ENCODE measurements at places on chromosomes 4 and X.
A peak's percentile ranks its signal among the peaks of the same experiment; 100 is the strongest.

DNA sequence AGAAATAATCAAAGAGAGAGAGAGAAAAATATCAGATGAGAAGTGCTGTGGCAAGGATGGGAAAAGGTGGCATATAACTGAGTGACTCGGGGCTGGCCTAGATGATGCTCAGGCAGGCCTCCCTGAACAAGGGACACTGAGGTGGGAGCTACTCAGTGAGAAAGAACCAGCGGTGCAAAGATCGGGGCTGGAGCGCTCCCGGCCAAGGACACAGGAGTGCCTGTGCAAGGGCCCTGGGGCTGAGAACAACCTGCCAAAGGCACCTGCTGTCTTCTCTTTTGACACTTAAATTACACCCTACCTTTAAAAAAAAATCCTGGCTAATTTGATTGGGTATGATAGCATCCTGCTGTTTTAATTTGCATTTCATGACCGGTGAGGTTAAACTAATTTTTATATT lies 77.7 kb upstream of the C4orf50 start:
- DNase-seq, result no peak

- DNase-seq, result peak; percentile 38
Observed at GRCh38 chr4:77120886-77121508, 36.0 kb upstream of the CCNG2 start.

DNA sequence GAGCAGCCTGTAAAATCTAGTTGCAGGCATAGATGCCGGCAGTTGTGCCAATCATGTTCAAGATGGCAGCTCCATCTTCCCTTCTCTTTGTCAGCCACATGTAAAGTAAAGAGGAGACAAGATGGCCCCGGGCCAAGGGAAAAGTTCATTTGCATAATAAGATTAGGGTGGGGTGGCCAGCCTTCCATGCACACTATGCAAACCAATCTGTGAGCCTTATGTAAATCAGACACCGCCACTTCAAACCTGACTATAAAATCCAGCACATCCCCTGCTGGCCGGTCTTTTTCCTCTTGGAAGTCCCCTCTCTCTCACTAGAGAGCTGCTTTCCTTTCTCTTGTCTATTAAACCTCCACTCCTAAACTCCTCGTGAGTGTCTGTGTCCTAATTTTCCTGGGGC lies 78.9 kb upstream of the CBR4 start:
- DNase-seq, result no peak

DNA sequence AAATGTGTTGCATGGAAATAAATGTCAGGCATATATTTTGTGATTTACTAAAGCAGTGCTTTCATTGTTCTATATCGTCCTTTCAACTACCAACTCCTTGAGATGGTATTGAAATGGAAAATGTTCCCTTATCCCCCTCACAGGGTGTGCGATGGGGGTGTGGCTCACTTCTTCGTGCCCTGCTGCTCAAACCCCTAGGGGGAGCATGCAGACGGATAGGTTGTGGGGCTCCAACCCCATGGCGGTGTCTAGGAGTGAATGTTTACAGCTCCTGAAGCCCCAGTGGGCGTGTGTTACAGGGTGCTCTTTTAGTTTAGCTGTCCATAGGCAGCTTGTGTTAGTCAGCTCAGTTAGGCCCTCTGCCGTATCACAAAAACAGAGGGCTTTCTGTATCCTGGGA lies 287.7 kb upstream of the EMCN start:
- no peak for DNase-seq

GRCh38 chr4:184450743-184451535 lies 23.4 kb downstream of the IRF2 start:
- no peak for DNase-seq

GRCh38 chrX:20913760-20914159 lies 460.5 kb upstream of the CNKSR2 start:
- no peak for DNase-seq

- no peak for DNase-seq
Observed at GRCh38 chr4:170004651-170005295, 21.4 kb downstream of the MFAP3L start.

DNA sequence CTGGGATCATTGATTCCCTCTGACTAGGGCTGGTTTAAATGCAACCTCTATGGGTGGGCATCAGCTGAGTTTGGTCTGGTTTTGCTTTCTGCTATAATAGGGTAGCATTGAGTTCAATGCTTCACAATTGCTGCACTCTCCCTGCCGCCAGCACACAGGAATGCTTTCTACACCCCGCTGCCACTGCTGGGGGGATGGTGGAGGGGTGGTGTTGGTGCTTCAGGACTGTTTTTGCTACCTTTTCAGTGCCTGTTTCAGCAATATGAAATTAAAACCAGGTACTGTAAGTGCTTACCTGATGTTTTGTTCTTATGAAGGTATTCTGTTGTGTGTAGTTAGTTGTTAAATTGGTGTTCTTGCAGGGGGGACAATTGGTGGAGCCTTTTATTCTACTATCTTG lies 67.7 kb downstream of the GNL3L start:
- DNase-seq, result no peak

GRCh38 chrX:100081503-100081902 lies 328.6 kb downstream of the PCDH19 start:
- no peak for DNase-seq

GRCh38 chrX:136336623-136337022 lies 35.9 kb downstream of the ADGRG4 start:
- no peak for DNase-seq

DNA sequence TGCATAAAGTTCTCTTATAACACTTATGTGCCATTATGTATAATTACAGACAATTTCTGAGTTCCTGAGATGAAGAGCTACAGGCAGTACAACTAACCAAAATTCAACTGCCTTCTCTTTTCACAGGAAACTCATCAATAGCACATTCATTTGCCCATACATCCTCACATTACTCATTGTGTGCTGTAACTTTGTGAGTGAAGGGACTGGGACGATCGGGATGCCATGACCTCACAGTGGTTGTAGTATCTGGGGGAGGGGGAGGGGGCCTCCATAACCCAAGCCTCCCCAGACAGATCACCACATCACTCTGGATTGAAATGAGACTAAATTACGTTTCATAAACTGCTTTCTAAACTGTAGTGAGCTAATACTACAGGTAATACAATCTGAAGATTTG lies 60.7 kb downstream of the ABCG2 start:
- DNase-seq, result no peak

- no peak for DNase-seq
Observed at GRCh38 chr4:42658261-42658660, 1.4 kb upstream of the ATP8A1 start.

- DNase-seq, result no peak
Observed at GRCh38 chrX:43238461-43238945, 417.6 kb upstream of the MAOA start.

DNA sequence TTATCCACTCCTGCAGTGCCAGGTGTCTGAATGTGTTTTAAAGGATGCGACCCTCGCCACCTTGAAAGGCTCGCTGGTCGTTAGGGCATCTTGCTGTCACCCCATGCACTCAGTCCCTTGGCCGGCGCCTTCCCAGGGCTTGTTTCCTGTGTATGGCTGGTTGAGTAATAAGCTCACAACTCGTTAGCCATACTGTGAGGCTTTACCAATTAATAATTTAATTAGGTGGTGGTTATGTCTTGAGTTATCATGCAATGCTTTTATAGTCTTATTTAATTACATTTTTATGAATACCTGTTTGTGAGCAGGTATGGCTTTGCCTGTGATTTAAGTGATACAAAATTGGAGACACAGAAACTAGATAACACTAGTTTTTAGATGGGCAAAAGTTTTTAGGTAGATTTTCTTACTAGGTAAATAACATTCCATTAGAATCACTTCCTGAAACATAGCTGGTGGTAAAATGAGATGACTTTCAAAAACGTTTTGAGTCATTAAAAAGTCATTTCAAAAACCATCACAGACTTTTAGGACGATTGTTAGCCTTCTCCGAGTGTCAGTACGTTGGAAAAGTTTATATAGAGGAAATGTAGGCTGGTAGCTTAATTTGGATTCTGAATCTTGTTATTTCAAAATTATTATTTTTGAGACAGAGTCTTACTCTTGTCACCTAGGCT lies 18.2 kb downstream of the PTTG2 start:
- DNase-seq, result no peak

GRCh38 chrX:154426916-154427770 lies 1.3 kb upstream of the ATP6AP1 start:
- no peak for DNase-seq

DNA sequence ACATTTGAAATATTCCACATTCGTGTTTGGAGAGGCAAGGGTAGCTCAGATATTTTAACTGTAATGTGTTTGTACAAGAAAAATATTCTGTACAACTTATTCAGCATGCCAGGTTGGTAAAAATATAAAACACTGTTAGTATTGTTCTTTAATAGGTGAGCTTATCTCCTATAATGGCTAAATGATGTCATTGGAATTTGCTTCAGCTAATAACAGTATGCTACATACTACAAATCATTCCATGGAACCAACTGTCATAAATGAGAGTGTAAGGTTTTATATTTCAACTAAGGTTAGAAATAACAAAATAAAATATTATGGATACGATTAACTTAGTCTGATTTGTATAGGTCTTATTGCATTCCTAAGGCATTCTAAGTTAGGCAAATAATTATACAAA lies 206.6 kb downstream of the ADGRL3 start:
- no peak for DNase-seq

GRCh38 chr4:10074767-10075105 lies 41.9 kb downstream of the WDR1 start:
- DNase-seq, result no peak

Measured in hematopoietic multipotent progenitor cell (in vitro differentiated cells).